Fibroblast of skin of right quadriceps (primary cell): ENCODE measurements at places on chromosomes 16 and 17.
A peak's percentile ranks its signal among the peaks of the same experiment; 100 is the strongest.

GRCh38 chr17:69609473-69610305 lies 195.2 kb downstream of the MAP2K6 start:
- DNase-seq, result peak; percentile 32

- peak; percentile 5 for DNase-seq
Observed at GRCh38 chr16:59566446-59566845, 832.3 kb upstream of the GOT2 start.

DNA sequence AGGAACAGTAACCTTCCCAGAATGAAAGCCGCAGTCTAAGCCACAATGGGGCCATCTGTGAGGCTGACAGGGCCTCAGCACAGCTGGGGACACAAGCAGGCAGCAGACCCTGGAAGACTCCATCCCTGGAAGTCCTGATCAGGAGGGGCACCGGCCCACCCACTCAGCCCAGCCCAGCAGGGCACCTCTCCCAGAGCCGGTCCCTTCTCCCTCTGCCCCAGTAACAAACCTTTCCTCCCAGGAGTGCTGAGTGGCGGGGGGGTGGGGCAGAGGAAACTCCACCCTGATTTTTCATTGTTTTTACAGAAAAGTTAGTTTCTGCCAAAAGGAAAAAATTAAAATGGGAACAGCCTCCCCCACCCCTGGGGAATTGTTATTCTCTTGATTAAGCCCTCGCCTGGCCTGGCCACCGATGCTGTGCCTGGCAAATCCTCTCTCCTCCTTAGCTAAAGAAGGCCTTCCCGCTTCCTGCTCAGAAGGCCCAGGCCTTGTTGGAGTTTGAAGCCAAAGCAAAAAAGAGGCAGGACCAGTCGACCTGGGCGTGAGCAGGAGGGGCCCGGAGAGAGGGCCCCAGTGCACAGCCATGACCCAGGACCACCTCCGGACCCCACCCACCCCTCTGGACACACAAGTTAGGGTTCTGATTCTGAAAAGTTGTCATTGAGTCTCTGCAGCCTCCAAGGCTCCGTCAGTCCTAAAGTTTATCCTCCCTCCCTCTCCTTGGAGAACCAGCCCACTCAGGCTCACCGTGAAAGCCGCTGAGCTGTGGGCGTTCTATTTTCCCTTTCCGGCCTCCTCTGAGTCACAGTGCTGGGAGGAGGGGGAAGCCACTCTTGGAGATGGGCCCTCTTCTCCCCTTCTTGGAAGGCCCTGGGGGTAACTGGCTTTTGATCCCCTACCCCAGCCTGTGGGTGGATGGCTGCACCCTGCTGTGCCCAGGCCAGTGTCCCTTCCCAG lies 128.4 kb upstream of the TNRC6C start:
- peak; percentile 82 for DNase-seq

DNA sequence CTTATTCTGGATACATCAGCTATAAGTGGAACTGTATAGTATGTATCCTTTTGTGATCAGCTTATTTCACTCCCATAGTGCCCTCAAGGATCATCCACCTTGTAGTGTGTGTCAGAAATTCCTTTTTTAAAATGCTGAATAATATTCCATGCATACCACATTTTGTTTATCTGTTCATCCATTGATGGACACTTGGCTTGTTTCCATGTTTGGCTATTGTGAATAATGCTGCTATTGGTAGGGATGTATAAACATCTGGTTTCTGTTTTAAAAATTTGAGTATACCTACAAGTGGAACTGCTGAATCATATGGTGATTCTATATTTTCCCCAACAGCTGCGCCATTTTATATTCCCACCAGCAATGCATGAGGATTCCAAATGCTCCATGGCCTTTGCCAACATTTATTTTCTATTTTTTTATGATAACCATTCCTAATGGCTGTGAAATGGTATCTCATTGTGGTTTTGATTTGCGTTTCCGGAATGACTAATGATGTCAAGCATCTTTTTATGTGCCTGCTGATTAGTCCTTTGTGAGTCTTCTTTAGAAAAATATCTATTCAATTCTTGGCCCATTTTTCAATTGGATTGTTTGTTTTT lies 11.6 kb downstream of the RCVRN start:
- DNase-seq, result peak; percentile 82

- DNase-seq, result peak; percentile 16
Observed at GRCh38 chr16:56262148-56262547, 70.9 kb downstream of the GNAO1 start.

GRCh38 chr16:85211271-85211801 lies 99.1 kb upstream of the CIBAR2 start:
- peak; percentile 64 for DNase-seq

- no peak for DNase-seq
Observed at GRCh38 chr17:29588562-29589411, 661 bp downstream of the GIT1 start.

GRCh38 chr16:11117576-11118211 lies 138.3 kb downstream of the SOCS1 start:
- no peak for DNase-seq

- DNase-seq, result peak; percentile 88
Observed at GRCh38 chr17:15038656-15039055, 226.5 kb downstream of the PMP22 start.

DNA sequence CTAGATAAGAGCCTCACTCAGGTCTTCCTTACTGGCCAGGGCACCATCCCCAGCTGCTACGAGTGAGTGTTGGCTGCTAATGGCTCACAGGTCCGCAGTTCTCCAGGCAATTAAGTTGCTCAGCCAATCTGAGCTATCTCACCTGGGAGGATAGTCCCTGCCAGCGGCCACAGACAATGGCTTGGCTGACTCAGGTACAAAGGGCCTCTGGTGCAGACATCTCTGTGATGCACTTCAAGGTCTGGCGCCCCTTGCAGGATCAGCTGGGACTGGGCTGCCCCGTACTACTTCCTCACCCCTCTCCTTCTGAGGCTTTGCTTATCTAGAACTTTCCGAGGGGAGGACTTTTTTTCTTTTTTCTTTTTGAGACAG lies 49.2 kb upstream of the EMP2 start:
- DNase-seq, result no peak

DNA sequence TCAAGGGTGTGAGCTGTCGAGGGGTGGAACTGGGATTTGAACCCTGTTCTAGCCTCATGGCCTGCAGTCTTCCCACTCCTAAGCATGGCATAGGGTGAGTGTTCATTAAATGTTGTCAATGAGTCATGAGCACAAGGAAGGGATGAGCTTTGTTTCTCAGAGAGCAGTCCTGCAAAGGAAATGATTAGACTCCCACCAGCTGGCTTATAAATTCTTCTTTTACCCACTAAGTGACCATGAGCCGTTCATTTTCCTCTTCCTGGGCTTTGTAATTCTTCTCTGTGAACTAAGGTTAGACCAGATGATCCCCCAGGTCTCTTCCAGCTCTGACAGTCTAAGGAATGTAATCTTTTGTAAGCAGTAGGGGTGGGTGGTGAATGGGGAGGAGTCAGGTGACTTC lies 47.9 kb upstream of the HNF1B start:
- peak; percentile 55 for DNase-seq

DNA sequence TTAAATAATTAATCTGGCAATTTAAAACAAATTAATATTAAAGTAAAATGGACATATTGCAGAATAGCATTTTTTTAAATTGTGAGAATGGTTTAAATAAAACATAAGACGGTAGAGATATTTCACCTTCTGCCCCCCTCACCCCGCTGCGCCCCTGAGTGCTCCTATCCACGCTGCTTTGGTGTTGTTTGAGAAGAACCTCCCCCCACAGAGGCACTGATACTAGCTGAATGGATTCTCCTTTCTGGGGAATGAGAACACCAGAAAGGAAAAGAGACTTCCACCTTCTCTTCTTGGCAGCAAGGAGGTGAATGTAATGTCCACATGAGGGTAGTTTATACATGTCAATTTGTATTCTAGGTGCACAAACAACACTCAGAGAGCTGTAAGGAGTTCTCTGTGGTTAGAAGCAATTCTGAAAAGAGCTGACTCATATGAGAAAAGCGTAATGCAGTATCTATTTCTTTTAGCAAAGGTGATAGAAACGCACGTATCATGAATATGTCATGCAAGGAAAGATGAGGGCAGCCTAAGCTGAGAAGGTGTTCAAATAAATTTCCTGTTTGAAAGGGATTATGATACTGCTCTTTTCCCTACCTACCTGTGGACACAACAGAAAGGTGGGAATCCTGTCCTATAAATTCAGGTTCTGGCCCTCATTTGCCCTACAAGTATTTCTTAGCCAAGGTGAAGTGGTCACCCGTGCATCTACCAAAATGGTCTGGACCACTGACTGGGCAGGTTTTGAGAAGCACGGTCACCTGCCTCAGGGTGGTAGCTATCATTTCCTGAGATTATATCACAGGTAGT lies 126.9 kb downstream of the PARN start:
- DNase-seq, result no peak

- DNase-seq, result peak; percentile 13
Observed at GRCh38 chr16:83887080-83887479, 11.8 kb upstream of the MLYCD start.

DNA sequence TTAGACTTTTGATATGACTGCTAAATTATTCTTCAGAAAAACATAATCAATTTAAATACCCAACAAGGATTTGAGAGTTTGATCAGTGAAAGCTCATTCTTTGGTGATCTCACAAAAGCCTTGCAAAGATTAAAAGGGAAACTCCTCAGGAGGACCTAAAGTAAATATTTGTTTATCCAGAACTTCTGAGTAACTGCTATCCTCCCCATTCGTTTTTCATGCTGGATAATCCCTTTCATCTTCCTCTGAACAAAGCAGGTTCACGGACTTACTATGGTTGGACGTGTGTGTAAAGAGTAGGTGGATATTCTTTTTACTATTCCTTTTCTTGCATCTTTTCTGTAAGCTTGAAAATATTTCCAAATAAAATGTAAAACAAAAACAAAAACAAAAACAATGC lies 124.7 kb downstream of the CPPED1 start:
- DNase-seq, result no peak

- no peak for DNase-seq
Observed at GRCh38 chr17:35660902-35661301, 70.5 kb upstream of the RASL10B start.

DNA sequence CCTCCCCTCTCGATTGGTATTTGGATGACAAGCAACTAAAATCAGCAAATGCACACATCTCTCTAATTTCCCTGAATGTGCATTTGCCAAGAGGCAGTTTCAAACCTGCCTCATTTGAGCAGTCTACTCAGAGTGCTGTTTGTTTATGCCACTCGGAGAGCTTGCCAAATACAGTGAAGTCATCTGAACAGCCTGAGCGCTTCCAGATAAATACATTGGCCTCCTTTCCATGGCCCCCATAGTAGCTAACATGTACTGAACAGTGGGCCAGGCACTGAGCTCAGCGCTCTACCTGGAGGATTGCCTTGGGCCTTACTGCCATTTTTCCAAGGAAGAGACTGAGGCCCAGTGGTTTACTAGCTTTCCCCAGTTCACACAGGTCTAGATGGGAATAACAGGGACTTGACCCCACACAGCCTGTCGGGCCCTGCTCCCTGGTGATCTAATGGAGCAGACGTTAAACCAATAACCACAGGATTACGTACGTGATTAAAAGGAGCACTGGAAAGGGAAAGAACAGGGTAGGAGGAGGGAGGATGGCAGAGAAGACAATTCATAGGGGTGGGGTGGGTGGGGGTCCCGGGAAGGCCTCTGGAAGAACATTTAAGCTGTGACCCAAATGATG lies 18.7 kb upstream of the ANKRD40CL start:
- peak; percentile 30 for DNase-seq

DNA sequence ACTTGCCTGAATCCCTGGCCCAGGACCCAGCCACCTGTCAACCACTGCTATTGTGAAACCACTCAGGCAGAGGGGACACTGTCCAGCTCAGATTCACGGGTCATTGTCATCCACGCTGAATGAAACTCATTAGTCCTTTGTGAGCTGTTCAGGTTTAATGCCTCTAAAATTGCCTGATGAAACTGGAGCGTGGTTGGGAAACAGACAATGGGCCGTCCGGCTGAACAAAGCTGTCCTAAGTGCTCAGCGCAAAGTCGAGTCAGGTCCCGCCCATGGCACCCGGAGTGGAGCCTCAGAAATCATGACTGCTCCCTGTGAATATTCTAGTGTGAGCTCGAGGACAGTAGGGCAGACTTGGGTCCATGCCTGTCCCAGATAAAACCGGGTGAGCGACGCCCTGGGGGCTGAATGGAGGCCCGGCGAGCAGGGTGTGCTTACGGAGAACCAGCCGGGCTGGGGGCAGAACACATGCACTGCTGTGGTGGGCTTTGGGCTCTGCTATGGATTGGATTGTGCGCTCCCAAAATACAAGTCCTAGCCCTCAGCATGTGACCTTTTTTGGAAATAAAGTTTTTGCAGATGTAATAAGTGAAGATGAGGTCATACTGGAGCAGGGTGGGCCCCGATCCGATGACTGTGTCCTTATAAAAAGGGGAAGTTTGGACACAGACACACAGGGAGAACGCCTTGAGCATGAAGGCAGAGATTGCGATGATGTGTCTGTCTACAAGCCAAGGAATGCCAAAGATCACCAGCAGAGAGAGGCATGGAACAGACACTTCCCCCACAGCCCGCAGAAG lies 12.9 kb upstream of the CMIP start:
- DNase-seq, result peak; percentile 78
